ENCODE measurements at places on chromosomes 11 and 22.

DNA sequence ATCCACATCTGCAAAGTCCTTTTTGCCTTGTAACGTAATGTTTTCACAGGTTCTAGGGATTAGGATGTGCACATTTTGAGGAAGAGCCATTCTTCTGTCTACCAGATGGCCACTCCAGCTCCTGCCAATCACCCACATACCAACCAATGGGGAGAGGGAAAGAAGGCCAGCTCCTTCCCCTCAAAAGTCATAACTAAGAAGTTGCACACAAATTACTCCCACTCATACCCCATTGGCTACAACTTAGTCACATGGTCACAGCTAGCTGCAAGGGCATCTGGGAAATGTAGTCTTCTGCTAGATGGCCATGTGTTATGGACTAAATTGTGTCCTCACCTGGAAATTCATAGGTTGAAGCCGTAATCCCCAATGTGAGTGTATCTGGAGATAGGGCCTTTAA, 15.4 kb upstream of the MYOD1 start:
- peak; percentile 30 for DNase-seq

DNA sequence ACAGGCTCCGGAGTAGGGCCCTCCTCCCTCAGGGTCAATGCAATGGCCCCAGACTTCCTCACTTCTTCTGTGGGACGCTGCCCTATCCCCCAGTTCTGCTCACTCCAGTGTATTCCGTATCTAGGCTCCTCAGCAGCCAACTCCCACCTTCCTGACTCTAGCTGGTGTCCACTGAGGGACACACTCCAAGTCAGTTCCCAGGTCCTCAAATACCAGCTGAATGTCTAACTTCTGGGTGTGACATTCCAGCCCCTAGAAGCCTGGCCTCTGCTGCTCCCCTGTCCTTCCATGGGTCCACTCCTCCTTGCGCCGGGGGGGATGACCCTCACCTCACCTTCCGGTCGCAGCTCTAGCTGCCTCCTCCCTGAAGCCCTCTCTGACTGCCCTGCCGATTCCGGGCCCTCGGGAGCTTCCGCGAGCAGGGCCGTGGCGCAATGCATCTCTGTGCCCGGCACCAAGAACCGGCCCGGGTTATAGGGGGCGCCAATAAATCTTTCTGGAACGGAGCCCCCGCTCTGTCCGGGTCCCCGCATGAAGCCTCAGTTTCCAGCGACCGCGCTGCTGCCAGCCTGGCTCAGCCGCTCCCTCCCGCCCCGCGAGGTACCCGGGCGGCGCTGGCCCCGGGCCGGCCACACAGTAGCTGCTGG, 15.4 kb downstream of the BAD start:
- no peak for DNase-seq

DNA sequence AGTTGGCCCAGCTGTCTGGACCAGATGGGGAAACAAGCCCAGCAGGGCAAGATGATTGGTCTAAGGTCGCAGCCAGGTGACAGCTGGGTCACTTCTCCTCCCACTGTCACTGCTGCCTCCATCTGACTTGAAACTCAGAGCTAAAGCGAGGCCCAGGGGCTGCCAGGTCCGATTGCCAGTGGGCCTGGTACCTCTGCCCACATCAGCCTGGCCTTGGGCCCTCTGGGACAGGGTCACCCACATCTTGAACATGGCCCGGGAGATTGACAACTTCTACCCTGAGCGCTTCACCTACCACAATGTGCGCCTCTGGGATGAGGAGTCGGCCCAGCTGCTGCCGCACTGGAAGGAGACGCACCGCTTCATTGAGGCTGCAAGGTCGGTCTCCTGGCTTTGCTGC, 5.8 kb downstream of the SSH3 start:
- no peak for DNase-seq

DNA sequence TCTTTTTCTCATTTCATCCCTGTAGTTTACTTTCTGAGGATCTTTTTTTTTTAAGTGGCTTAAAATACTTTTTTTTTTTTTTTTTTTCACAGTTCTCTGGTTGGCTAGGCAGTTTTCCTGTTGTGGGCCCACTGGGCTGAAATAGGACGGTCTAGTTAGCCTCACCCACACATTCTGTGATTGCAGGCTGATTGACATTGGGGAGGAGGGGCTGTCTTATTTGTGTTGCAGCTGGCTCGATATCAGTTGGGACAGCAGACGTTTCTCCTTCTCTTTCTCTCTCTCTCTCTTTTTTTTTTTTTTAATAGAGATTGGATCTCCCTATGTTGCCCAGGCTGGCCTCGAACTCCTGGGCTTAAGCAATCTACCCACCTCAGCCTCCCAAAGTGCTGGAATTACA, 6.9 kb downstream of the BCR start:
- DNase-seq, result no peak

GRCh38 chr22:48439560-48440135, 1388.0 kb downstream of the BRD1 start:
- no peak for DNase-seq

GRCh38 chr11:69493931-69494821, 12.7 kb downstream of the LINC01488 start:
- DNase-seq, result no peak

DNA sequence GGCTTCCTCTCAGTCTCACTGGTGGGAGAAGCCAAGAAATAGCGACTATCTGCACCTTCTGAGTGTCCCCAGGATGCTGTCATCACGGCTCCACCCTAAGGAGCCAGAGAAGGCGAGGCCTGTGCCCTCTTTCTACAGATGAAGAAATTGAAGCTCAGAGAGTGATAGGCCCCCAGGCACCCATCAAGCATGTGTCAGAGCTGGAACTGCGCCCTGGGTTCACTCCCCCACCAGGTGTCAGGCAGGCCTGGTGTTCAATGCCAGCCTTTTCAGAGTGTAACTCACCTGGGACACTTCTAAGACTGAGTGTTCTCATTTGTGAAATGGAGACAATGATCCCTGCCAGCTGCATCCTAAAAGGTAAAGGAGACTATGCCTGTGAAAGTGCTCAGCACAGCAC, 127.3 kb upstream of the SEZ6L start:
- DNase-seq, result no peak

DNA sequence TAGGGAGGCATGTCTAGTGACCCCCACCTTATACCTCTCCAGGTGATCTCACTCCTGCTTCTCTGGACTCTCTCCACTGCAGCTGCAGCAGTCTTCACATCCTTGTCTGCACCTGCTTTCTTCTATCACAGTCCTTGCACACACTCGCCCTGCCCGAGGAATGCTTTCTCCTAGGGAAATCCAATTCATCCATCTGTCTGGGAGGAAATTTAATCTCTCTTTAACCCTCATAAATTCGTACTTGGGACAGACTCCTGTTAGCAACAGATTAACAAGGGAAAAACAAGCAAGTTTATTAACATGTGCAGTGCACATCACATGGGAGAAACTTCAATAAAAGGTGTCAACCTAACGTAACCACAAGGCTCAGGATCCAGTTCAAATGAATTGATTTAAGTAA, 11.3 kb upstream of the RCN1 start:
- DNase-seq, result no peak

DNA sequence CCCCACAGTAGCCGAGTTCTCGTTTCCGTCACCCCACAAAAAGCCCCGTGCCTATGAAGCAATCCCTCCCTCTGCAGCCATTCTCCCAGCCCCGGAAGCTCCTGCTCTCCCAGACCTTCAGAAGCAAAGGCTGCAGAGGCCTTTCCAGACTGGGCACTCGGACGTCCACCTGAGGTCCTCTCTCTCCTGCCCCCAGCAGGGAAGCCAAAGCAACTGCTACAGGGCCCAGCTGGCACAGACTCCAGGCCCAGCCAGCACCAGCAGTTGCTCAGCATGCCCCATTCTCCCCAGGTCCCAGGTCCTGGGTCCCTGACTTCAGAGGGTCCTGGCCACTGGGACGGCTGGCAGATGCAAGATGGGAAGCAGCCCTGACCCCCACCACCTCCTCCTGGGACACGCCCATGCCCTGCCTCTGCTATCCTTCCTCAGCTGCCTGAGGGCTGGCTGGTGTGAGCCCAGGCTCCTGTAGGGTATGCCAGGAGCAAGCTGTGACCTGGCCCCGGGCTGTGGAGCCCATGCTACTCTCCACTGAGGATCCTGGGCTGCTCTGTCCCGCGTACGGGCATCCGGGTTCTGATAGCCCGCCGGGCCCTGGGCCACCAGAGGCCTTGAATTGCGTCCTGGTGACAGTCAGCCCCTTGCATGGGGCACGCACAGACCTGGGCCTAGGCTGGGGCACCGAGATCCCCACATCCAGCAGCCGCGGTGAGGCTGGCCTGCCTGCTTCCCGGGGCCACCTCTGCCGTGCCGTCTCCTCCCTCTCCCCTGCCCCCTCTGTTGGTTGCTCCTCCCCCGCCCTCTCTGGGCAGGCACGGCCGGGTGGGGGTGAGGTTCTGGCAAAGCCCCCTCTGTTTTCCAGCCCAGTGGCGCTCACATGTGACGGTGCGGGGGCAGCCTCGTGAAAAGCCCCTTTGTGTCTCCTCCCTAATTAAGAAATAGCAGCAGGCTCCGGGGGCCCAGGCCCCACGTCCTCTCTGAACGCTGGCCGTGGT, 1310.3 kb downstream of the BRD1 start:
- DNase-seq, result no peak

GRCh38 chr22:48944751-48945620, 882.7 kb downstream of the BRD1 start:
- no peak for DNase-seq

DNA sequence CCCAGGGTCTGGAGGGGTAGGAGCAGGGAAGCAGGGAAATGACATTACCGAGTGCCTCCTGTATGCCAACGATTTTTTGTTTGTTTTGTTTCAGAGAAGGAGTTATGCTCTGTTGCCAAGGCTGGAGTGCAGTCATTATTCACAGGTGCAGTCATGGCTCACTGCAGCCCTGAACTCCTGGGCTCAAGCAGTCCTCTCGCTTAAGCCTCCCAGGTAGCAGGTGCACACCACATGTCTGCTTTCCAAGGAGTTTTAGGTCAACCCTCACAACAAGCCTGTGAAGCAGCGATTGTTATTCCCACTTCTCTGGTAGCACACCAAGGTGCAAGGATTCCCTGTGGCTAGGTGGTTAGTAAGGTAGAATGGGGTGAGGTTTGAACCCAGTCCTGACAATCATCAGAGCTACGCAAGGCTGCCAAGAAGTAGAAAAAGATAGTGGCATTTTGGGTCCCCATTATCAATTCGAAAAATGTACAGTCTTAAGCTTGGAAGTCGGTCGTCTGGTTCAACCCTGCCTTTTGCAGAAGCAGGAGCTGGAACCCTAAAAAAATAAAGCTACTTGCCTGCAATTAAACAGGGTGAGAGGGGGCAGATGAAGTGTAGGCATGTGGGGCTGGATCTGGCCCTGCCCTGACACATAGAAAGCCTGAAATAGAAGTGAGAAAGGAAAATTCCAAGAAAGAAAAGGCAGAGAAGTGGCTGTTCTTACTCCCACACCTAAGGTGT, 9.1 kb downstream of the UCP3 start:
- DNase-seq, result no peak

- DNase-seq, result no peak
Observed at GRCh38 chr11:34957206-34957605, 40.8 kb downstream of the PDHX start.

DNA sequence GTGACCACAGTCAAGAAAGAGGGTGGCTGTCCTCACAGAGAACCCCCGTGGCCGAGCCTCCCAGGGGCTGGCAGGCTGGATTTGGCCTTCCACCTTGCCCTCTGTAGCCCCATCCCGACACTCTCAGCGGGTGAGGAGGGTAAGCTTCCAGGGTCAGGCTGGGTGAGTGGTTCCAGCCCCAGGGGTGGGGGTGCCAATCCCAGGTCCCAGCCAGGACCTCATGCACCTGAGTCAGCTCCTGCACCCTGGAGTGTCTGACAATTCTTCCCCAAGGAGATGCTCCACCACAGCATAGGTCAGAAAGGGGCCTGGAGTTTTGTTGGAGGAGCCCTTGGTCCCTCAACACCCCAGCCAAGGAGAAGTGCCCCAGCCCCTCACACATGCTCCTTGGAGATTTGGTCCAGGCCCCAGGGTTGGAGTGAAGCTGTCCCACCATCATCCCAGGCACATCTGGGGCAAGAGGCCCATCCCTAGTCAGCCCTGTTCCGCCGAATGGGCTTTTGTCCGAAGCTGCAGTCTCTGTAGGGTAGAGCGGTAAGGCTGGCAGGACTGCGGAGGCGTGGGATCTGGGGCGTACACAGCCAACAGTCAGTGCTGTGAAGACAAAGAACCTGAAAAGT, 8.4 kb downstream of the LINC01488 start:
- no peak for DNase-seq

GRCh38 chr22:38444783-38445182, 10.2 kb downstream of the KCNJ4 start:
- no peak for DNase-seq

DNA sequence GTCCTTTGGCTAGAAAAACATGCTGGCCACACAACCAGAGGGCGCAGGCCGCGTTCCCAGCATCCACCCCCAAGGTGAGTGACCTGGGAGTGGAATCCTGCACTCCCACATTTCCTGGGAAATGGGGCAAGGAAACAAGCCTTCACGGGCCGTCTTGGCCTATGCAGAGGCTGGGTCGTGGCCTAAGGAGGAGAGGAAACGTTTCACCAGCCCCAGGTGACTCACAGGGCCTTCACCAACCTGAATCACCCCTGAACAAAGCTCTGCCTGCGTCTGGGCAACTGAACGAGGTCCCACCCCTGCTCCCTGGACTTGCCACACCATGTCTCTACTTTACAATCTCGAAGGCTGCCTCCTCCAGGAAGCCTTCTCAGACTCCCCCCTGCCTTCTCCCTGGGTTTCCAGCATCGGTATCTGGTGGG, 13.2 kb downstream of the MYH9 start:
- peak; percentile 81 for DNase-seq

- no peak for DNase-seq
Observed at GRCh38 chr11:2512431-2513407, 67.9 kb downstream of the KCNQ1 start.

GRCh38 chr11:123255909-123256308, 60.9 kb upstream of the CLMP start:
- DNase-seq, result no peak

DNA sequence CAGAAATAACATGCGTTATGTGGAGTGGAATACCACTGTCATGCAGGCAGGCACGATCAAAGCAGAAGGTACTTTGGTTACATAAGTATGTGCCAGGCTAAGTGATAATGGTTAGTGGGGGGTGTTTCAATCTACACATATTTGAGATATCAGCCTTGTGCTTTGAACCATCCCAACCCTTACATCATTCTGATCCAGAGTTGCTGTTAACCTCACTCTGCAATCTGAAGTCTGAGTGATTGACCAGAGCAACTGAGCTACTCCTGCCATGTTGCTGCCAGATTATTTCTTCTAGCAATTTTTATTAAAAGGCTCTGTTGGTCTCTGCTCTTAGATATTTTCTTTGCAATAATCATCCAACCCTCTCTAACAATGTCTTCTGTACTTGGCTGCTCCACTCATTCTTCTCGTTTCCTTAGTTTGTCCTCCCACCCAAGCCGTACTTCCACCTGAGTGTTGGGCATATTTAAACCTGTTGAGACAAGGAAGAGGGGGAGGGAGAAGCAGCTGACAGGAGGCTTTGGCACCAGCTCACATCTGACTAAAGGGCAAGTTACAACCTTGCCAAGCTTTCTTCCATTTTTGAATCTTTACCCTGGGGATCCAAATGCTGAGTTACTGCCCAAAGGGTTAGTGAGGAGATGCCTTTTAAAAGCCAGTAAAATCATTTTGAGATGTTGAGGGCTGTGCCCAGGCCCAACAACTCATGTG, 114.1 kb upstream of the SESN3 start:
- peak; percentile 50 for DNase-seq

GRCh38 chr11:93783362-93783761, 720 bp upstream of the MED17 start:
- DNase-seq, result no peak

- peak; percentile 57 for DNase-seq
Observed at GRCh38 chr11:68525930-68526329, 65.4 kb downstream of the PPP6R3 start.
